Purkinje cell (primary cell): ENCODE measurements at places on chromosomes 12 and 14. TPM values are rescaled to one million over a fixed set of nuclear protein-coding genes. Genes with fewer than 3 reads are reported as not detected.

The BBOF1 gene
- polyA plus RNA-seq, result 8.2 and 18.9 TPM in 2 replicates

The AP4S1 gene
- 79.4 and 106 TPM in 2 replicates for polyA plus RNA-seq

The EPYC gene
- not detected in 2 replicates for polyA plus RNA-seq

The TUBA1A gene
- polyA plus RNA-seq, result 353 and 569 TPM in 2 replicates

The LRP6 gene
- 2.9 and 6.2 TPM in 2 replicates for polyA plus RNA-seq

The RNASE8 gene
- polyA plus RNA-seq, result not detected in 2 replicates

The MAPKAPK5 gene
- 8.4 and 8.6 TPM in 2 replicates for polyA plus RNA-seq

The CGRRF1 gene
- 180 and 217 TPM in 2 replicates for polyA plus RNA-seq

The SERPINA5 gene
- polyA plus RNA-seq, result not detected in 2 replicates

The RASSF8 gene
- polyA plus RNA-seq, result 34.1 and 38.9 TPM in 2 replicates

The SLC16A7 gene
- 7.8 and 18.6 TPM in 2 replicates for polyA plus RNA-seq

The DCN gene
- 5.3 and 12.2 TPM in 2 replicates for polyA plus RNA-seq

The MYF6 gene
- not detected in 2 replicates for polyA plus RNA-seq

The BLTP3B gene
- 33.7 and 41.7 TPM in 2 replicates for polyA plus RNA-seq

The GPR84 gene
- not detected in 2 replicates for polyA plus RNA-seq
